Nephron progenitor cell (in vitro differentiated cells): ENCODE measurements at places on chromosomes 13 and 19.

DNA sequence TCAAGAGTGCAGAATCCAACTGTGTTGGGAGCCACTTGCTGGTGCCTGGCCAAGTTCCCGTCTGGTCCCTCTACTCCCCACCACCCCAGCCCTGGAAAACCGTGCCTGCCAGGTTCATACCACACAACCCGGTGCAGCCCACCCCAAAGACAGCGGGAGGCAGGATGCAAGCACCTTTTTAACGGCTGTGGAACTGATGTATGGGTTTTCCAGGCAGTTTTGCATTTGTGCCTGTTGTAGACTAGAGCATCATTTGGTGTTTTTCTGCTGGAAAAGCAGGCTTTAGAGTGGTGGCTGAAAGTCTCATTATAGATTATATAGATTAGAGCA lies 13.5 kb downstream of the TFDP1 start:
- H3K36me3 ChIP-seq, result peaks cover 67% of the 10 kb centered on the region
- H3K27me3 ChIP-seq, result peaks cover 6% of the 10 kb centered on the region
- H3K4me1 ChIP-seq, result peaks cover 23% of the 10 kb centered on the region
- no peak overlapping the region for H3K27ac ChIP-seq

DNA sequence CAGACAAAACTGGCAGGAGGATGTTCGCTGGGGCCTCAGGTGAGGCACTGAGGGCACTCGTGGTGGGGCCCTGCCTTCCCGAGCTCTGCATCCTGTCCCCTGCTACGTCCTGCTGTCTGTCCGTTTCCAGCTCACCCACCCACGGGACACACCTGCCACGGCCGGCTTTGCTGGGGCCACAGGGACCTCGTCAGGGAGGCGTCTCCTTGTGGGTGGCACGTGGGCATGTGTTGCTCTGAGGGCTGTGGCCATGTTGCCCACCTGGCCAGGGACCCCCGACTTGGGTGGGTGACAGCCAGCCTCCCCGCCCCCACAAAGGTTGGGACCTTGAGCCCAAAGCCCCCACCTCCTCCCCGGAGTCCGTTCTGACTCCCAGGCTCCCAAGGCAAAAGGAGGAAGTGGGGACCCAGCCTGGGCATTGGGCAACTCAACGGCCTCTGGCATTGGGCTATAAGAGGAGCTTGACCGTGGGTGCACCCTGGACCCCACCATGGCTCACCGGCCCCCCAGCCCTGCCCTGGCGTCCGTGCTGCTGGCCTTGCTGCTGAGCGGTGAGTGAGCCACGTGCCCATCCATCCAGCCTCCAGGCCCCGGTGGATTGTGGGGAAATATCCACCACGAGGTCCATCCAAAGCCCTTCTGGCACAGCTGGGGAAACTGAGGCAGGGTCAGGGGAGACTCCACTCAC lies at the start of gene PRTN3:
PRTN3 (plus strand) TSS at position 481 of the 688 bp plus-strand sequence; CDS start at position 491, 10 bp downstream.
- peak within 1 kb of the TSS; percentile 45 for H3K4me3 ChIP-seq
- H3K27ac ChIP-seq, result no peak within 1 kb of the TSS
- H3K27me3 ChIP-seq, result peaks cover 40% of the 10 kb centered on the region
- peaks cover 19% of the 10 kb centered on the region for H3K4me1 ChIP-seq

DNA sequence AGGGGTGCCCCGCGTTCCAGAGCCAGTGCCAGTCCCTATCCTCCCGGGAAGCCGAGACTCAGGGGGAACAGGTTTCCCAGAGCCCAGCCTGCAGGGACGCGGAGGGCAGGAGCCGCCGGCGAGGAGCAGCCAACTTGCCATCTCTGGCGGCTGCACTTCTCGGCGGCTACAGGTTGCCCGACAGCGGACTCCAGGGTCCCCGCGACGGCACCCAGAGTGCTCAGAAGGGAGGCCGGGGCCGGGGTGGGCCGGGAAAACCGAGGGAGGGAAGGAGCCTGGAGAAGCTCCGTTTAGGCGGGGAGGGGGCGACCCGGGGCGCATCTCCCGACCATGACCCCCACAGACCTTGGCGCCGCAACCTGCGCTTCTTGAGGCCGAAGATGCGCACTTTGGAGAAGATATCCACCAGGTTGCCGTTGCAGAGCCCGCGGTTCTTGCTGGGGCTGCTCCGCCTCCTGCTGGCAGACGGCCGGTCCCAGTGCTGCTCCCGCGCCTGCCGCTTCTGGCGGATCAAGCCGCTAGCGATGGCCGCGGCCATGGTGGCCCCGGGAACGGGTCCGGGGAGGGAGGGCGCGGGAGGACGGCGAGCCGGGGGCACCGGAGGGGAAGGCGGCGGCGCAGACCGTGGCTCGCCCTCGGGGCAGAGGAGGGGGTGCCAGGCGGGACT lies 463.8 kb downstream of the ITGBL1 start:
- peak overlapping the region; percentile 14 for H3K4me3 ChIP-seq
- H3K27ac ChIP-seq, result no peak overlapping the region
- peaks cover 90% of the 10 kb centered on the region for H3K27me3 ChIP-seq
- DNase-seq, result peak; percentile 71

GRCh38 chr19:29478578-29479565 lies 46.9 kb upstream of the VSTM2B start:
- H3K4me1 ChIP-seq, result peaks cover 39% of the 10 kb centered on the region
- H3K27me3 ChIP-seq, result peaks cover 20% of the 10 kb centered on the region
- peaks cover 26% of the 10 kb centered on the region for H3K36me3 ChIP-seq
- no peak overlapping the region for H3K27ac ChIP-seq
- no peak overlapping the region for H3K4me3 ChIP-seq
- peak; percentile 69 for DNase-seq

- no peak for DNase-seq
- H3K4me1 ChIP-seq, result no peaks in the 10 kb centered on the region
- no peak overlapping the region for H3K27ac ChIP-seq
- H3K4me3 ChIP-seq, result no peak overlapping the region
- no peaks in the 10 kb centered on the region for H3K36me3 ChIP-seq
These were observed 47.6 kb upstream of the MAP3K10 start for GRCh38 chr19:40143612-40144011.

DNA sequence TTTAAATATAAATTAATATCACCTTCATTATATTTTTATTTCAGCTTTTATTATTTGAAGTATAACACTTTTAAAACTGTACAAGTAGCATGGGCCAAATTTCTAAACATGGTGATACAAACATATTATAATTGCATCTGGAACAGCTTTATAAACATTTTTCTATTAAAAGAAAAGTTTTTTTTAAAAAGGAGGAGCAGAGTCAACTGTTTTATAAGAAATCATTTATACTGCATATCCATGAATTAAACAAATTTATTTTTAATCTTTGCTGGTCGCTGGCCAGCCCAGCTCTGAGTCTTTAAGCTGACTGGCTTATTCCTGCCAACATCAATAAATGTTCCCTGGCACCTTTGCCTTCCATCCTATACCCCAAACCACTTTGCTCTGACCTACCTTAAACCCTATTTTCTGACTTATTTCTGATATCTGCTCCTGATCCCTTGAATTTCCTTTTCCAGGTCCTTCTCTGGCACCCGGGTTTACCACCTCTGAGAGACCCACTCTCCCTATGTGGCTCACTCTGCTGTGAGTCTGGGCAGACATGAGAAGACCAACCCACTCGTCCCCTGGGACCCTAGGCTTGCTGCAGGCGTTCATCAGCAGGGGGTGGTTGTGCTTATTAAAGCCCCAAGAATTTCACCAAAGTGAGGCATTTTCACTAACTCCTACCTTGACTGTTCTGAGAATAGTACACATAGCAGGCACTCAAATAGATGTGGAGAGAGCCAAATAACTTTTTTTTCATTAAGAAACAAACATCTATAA lies 220.3 kb downstream of the KLF12 start:
- no peak for DNase-seq
- H3K27me3 ChIP-seq, result no peaks in the 10 kb centered on the region
- peak overlapping the region; percentile 9 for H3K4me3 ChIP-seq
- peaks cover 40% of the 10 kb centered on the region for H3K4me1 ChIP-seq

- peak; percentile 63 for DNase-seq
- peak overlapping the region; percentile 99 for H3K27ac ChIP-seq
- peaks cover 5% of the 10 kb centered on the region for H3K4me1 ChIP-seq
- H3K4me3 ChIP-seq, result peak overlapping the region; percentile 99
These were observed 41.8 kb upstream of the ZNF429 start for GRCh38 chr19:21463449-21464105.

DNA sequence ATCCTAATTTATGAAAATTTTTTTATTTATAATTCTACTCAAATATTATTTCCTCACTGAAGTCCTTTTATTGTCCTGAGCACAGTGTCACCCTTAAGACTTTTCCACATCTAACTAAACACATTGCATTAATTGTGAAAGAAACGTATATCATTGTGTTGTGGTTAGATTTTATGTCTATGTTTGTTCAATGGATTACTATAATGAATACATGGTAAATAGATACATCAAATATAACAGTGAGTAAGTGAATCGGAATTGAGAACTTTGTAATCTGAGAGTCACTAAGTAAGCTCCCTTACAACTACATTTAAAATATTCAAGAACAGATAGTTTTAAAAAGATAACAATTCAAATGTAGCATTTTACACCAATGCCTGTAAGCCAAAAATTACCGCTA lies 417.6 kb upstream of the PCDH20 start:
- H3K36me3 ChIP-seq, result no peaks in the 10 kb centered on the region
- H3K27ac ChIP-seq, result no peak overlapping the region
- DNase-seq, result no peak
- no peaks in the 10 kb centered on the region for H3K4me1 ChIP-seq
- no peaks in the 10 kb centered on the region for H3K27me3 ChIP-seq
- no peak overlapping the region for H3K4me3 ChIP-seq

DNA sequence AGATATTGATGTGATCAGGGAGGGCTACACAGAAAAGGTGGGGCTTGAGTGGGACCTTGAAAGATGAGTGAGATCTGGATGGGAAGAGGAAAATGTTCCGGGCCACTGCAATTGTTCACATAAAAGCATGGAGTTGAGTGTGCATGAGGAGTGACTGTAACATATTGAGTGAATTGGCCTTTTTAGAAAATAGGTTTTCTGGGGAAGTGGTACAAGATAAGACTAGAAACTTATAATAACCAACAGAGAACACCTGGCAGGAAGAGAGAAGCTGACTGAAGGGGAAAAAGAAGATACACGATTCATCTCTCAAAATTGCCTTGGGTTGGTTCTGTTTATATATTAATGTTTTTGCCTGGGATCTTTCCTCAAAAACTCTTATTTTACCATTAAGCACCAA lies 32.2 kb downstream of the SLC10A2 start:
- no peak overlapping the region for H3K27ac ChIP-seq
- H3K36me3 ChIP-seq, result no peaks in the 10 kb centered on the region
- DNase-seq, result no peak

DNA sequence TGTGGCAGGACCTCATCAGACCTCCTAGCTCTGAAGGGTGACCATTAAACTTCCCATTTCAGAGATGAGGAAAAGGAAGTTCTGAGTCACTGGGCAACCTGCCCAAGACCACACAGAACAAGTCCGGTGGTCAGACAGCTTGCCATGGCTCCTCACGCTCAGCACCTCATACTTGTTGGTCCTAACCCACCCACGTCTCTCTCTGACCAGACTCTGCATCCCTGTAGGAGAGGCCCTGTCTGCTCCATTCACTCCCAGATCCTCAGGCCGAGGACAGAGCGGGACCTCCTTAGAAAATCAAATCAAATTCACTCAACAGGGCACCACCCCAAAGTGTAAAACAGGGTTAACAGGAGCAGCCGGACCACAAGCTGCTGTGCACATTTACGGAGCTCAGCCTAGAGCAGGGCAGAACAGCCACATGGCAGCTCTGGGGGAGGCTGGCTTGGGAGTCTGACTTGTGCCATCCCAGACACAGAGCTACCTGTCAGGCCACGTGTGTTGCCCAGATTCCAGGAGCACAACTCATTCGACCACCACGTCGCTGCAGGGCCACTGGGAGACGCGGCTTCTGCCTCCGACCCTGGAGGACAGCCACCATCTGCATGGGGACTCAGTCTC lies 1.7 kb downstream of the MIER2 start:
- peak overlapping the region; percentile 88 for H3K4me3 ChIP-seq
- H3K27ac ChIP-seq, result no peak overlapping the region
- H3K27me3 ChIP-seq, result peaks cover 31% of the 10 kb centered on the region
- H3K4me1 ChIP-seq, result peaks cover 36% of the 10 kb centered on the region
- peaks cover 60% of the 10 kb centered on the region for H3K36me3 ChIP-seq

DNA sequence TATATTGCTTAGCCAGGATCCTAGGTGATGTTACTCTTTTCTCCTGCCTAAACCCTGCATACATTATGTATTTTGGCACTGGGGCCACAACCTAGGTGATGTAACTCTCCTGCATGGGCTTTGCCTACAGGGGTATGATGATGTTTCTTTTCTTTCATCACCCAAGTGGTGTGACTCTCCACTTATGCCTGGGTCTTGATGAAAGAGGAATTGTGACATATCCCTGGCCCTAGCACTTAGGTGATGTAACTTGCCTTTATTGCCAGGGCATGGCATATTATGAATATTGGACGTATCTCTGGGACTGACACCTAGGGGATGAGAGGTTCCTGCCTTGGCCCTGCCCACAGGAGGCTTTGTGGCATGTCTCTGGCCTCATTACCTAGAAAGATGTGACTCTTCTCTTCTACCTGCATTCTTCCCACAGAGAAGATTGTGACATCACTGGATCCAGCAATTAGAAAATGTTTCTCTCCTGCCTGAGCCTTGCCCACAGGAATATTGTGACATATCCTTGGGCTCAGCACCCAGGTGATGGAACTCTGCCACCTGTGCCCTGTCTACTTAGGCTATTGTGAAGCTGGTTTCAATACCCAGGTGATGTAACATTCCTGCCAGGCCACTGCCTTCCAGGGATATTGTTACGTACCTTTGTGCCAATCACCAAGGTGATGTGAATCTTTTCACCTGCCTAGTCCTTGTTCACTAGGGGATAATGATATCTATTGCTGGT lies 27.3 kb upstream of the ZNF254 start:
- peaks cover 81% of the 10 kb centered on the region for H3K36me3 ChIP-seq
- DNase-seq, result no peak
- no peak overlapping the region for H3K27ac ChIP-seq
- H3K4me3 ChIP-seq, result no peak overlapping the region

- H3K4me3 ChIP-seq, result no peak overlapping the region
- no peaks in the 10 kb centered on the region for H3K4me1 ChIP-seq
- H3K27me3 ChIP-seq, result no peaks in the 10 kb centered on the region
- no peak for DNase-seq
These were observed 1632.0 kb downstream of the PCDH9 start for GRCh38 chr13:65597839-65598818.

- H3K4me3 ChIP-seq, result peak overlapping the region; percentile 94
- DNase-seq, result peak; percentile 65
- peak overlapping the region; percentile 95 for H3K27ac ChIP-seq
- H3K36me3 ChIP-seq, result peaks cover 14% of the 10 kb centered on the region
- peaks cover 16% of the 10 kb centered on the region for H3K27me3 ChIP-seq
- peaks cover 29% of the 10 kb centered on the region for H3K4me1 ChIP-seq
These were observed 919 bp downstream of the DACT3 start for GRCh38 chr19:46660008-46660517.

DNA sequence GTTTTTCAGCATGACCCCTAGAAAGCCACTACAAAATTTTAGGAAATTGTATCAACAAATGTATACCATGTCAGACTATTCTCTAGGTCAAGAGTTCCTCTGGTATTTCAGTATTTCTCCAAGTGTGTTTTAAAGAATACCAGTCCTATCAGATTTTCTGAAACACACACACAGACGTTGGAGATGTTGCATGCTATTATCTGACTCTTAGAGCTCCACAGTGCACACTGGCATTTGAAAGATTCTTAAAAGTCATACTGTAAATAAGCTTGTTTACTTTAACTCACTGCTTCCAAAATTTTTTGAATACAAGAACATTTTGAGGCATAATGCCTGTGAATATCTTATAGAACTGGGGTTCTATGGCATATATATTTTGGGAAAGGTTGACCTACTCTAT lies 33.8 kb upstream of the VWA8 start:
- H3K4me1 ChIP-seq, result no peaks in the 10 kb centered on the region
- H3K27ac ChIP-seq, result no peak overlapping the region
